ENCODE measurements at places on chromosomes 2 and 18.

DNA sequence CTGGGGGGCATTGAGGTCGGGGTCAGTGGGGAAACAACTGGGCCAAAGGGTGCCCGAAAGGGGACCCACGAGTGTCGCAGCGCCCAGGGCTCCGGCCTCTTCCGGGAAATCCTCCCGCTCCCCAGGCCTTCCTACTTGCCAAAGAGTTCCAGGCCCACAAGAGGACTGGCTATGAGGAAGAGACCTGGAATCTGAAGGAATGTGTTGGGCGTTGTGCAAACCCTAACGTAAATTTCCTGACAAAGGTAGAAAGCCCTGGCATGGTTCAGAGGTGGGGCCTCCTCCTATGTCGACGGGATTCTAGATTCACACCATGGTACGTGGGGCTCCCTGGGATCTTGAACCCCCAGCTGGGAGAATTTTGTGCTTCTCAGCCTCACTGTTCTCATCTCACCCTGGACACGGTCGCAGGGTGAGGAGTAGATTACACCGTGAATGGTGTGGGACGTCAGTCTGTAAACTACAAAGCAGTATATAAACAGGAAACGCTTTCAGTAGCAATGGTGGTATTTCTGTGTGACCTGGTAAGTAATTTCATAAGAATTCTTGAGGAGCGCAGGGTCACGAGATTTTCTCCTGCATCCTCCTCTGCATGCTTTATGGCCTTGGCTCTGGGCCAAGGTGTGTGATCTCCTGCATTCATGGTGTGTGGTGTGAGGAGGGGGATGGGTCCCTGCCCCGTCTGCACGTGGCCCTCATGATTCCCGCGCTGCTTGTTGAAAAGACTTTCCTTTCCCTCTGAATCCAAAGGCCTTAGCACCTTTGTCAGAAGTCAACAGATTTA, 868 bp downstream of the HSBP1L1 start:
- no peak for DNase-seq

DNA sequence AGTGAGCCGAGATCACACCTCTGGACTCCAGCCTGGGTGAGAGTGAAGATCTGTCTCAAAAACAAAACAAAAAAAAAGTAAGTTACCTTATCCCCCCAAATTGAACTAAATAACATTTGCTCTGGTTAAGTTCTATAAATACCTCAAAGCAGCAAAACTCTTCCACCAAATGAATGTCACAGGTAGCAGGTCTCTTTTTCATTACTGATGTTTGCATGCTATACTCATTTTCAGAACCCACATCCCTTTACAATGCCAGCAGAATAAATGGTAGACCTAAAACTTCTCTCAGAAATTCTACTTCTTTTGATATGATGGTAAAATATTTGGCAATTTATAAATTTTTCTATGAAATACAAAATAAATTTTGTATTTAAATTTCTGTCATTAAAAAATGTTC, 22.3 kb downstream of the INO80D start:
- DNase-seq = no peak

DNA sequence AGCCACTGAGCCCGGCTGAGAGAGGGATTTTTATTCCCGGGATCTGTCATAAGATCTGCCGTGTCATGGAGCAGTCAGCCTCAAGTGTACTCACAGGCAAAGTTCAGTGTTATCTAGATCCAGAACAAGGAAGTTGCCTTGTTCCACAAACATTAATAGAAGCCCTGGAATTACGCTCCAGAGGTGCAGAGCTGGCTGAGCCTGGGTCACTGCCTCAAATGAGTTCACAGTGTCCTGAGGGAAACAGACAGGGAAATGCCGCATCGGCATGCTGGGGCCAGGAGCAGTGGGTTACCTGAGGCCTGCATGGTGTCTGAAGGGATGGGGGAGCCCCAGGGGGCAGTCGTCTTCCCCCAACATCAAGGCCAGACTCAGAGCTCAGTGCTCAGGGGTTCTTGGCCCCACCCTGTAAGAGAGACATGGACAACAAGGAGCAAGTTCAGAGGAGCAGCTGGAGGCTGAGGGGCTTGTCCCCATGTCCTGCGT, 42.7 kb upstream of the ODC1 start:
- DNase-seq = no peak

GRCh38 chr2:10478916-10479315, 30.8 kb upstream of the ODC1 start:
- DNase-seq = no peak

DNA sequence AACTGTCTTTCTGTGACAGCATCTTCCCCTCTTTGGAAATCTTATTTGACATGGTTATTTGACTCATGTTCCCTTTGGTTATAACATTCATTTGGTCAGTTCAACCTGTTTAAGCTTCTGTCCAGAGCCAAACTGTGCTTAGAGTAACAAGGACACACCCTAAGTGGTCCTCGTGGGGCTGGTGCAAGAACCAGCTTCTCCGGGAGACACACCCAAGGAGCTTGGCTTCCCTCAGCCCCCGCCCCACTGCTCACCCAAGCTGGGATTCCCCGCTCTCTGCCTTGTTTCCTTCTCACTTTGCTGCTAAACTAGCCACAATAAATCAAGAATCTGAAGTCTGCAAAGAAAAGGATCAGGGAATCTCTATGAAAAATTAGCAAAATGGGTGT, 1.4 kb downstream of the SCYGR3 start:
- no peak for DNase-seq

- DNase-seq = no peak
Measured at GRCh38 chr18:26741048-26741447, 124.5 kb downstream of the AQP4 start.

GRCh38 chr2:102999958-103000357, 238.1 kb downstream of the TMEM182 start:
- DNase-seq = no peak

DNA sequence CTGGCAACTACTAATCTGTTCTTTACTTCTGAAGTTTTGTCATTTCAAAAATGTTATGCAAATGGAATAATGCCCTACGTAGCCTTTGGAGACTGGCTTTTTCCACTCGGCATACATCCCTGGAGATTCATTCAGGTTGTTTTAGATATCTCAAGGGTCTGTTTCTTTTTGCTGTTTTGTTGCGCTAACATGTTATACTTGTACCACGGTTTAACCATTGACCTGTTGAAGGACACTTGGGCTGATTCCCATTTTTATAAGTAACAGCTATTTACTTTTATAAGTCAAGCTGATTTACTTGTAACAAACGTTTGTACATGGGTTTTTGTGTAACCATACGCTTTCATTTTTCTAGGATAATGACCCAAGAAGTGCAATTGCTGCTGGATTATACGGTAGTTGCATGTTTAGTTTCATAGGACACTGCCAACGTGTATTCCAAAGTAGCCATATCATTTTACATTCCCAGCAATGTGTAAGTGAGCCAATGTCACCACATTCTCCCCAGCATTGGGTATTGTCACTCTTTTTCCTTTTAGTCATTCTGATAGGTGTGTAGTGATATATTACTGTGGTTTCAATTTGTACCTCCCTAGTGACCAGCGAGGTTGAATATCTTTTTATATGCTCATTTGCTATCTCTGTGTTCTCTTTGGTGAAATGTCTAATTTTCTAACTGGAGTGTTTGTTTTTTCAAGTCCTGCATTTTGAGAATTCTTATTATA, 36.5 kb upstream of the STAT4 start:
- DNase-seq = no peak

- no peak for DNase-seq
Measured at GRCh38 chr18:650428-650858, 7.0 kb upstream of the TYMS start.

DNA sequence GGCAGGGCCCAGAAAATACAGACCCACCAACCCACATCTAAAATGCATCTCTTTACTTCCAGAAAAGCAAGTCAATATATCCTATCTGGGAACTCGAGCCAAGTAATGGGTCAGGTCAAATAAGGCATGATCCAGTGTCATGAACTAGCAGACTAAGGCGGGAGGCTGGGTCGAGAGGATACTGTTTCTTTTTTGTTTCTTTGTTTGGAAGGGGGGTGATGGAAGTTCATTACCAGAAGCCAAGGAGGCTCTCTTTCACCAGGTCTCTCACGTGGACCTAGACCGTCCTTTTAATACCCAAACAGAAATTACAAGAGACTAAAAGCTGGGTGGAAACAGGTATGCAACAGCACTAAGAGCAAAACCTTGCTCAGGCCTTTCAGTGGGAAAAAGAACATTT, 108.3 kb downstream of the HDAC4 start:
- DNase-seq = no peak

DNA sequence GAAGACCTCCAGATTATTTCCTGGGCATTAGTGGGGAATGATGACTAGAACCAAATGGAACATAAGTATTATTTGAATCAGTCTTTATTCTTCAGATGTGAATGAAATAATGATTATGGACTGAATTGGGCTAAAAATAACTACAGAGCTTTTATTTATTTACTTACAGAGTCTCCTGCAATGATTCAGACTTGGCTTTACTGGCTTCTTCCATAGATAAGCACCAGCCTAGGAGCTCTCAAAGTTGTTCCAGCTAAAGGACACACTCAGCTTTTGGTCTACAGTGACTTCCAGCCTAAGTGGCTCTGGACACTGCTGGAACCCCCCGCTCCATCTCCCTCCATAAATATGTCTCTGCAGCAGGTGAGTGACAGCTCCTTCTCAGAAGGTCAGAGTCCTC, 24.3 kb upstream of the ARHGAP25 start:
- DNase-seq = no peak

DNA sequence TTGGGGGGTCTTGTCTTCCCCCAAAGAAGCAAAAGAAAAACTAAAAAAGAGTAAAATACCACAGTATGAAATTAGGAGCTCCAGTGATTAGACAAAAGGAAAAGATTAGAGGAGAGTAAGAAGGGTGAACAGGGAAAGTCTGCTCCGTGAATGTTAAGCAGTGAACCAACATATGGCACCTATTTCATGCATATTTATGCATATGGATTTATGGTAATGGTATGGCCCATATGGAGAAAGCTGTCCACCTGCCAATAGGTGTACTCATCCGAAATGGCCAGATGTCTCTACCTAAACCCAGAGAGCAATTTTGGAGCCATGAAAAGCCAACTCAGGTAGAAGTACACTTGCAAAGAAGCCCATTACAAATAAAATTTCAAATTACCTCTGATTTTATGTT, 404.0 kb upstream of the RAB6C start:
- DNase-seq = no peak

DNA sequence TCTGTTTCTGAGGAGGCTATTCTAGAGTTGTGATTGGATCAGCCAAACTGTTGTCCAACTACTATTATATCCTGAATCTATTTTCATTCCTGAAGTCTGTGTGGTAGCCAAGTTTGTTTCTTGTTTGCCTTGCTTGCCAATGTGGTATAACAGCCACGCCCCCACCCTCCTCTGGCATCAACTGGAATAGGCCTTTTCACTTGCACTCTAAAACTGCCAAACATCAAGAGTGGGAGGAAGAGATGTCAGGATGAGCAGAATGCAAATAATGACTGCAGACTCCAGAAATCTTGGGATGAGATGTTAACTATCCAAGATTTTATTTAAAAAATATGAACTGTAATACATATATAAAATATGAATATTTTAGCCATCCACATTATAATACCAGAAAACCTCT, 246.1 kb downstream of the NRXN1 start:
- DNase-seq = no peak

GRCh38 chr18:32478317-32478716, 7.6 kb upstream of the GAREM1 start:
- no peak for DNase-seq

DNA sequence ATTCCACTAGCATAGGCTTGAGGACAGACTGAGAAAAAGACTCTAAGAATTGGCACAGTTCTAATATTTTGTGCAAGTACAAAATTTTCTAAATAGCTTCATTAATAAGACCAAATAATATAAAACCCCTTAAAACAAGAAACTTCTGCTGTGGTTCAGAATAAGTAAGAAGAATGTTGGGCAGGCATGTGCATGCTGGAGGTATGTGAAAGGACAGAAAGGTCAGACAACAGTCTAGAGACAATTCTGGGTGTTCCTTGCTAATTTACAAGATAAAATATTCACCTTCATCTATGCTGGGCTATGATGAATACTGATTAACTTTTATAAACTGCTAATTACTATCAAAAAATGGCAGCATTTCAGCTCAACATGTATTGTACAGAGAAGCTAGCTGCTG, 14.9 kb downstream of the CEBPZOS start:
- no peak for DNase-seq

GRCh38 chr2:31049916-31050588, 88.2 kb downstream of the GALNT14 start:
- no peak for DNase-seq

GRCh38 chr2:133480707-133481429, 87.4 kb downstream of the NCKAP5 start:
- DNase-seq = no peak

DNA sequence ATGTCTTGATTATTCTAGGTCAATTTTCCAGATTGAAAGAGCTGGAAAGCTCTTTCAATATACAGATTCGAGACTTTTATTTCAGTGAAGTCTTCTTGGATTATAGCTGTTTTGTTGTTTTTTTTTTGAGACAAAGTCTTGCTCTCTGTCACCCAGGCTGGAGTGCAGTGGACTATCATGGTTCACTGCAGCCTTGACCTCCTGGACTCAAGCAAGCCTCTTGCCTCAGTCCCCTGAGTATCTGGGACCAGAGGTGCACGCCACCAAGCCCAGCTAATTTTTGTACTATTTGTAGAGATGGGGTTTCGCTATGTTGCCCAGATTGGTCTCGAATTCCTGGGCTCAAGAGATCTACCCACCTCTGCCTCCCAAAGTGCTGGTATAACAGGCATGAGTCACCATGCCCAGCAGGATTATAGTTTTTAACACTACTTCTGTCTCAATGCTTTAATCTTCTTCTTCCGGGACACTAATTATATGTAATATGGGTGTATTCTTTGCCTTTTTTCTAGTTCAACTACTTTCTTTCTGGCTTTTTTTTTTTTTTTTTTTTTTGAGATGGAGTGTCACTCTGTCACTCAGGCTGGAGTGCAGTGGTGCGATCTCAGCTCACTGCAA, 62.3 kb downstream of the USP37 start:
- DNase-seq = no peak

DNA sequence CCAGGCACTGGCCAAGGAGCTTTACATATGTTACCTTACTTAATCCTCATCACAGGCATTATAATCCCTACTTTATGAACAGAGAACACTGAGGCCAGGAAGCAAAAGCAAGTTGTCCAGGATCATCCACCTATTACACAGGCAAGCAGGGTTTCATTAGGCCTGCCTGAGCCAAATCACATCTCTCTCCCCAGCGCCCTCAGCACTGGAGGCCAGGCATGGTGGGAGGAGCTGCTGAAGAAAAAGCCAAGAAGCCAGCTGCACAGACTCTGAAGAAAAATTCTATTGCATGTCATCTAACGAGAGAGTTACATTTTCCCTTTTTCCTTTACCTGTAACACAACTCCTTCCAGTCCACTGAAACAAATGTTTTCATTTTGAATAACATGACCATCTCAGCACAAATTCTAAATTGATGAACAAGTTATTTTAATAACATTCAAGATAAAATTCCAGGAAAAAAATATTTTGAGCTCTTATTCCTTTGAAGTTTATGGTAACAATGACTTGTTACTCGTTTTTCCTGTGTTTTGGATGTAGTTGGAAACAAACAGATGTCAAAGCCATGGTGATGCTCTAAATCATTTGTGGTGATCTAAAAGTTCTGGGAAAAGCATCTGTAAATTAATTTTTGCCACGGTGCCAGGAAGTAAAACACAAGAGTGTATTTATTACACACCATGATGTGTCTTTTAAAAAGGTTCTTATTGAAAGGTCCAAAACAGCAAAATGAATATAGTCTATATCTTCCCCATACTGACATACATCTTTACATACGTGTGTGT, 139.0 kb upstream of the ITGB6 start:
- DNase-seq = no peak

- no peak for DNase-seq
Measured at GRCh38 chr2:237878321-237879057, 19.1 kb downstream of the RAMP1 start.
